ENCODE measurements at places on chromosomes 5 and 9.

DNA sequence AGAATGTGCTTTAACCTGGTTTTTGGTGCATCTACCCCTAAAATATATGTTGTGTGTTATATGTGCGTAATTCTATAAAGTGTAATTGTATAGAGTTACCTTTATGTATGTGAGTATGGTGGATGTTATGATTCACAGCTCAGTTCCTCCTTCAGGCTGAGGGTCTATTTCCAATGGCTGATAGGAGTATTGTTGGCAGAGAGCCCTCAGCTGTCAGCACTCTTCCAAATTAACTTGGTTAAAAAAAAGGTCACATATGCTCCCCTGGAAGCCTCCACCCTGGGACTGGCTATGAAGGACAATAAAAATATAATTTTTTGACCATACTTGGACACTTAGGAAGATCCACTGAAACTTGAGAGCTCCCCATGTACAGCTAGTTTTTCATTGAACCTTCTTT, 250.4 kb upstream of the CDH12 start:
- DNase-seq, result peak; percentile 77

- DNase-seq, result no peak
These were observed 39.2 kb upstream of the RAB3C start for GRCh38 chr5:58543723-58544122.

DNA sequence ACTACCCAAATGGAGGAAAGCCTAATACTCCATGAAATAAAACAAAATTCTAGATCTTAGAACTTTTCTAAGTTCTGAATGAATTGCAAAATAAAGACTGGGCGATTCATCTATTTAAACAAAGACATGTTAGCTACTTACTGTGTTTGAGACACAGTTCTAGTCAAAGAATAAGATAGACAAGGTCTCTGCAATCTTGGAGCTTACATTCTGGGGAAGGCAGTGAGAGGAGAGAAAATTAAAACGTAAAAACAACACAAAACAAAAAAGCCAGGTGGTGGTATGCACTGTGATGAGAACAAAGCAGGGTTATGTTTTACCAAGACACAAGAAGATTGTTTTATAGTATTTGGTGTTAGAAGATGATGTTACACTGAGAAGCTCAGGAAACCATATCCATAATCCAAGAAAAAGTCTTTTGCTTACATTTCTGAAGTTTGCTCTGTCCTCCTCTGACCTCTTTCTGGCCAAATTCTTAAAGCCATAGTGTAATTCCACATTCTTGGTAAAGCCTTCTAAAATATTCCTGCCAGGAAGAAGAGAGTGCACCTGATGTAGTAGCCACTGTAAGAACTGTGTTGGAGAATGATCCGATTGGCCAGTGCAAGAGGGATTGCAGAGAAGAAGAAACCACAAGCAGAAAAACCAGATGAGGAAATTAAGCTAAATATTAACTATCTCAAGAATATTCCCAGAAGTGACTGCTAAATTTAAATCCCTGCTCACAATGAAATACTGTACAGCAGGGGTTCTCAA, 218.4 kb downstream of the PCSK1 start:
- DNase-seq, result no peak

DNA sequence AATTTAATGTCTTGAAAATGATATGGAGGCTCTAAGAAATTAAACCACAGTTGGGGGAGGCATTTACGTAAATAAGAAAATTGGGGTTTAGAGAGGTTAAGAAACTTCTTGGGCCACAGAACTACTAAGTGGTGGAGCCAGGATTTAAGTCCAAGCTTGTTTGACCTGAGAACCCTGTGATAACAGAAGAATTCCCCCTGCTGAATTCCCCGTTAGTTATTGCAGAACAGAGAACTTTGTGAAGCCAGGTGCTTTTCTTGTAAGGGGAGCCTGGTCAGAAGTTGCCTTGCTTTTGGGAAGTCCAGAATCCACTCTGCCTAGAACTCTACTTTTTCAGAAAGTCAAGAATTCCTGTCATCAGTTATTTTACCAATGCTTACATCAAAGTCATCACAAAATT, 309.3 kb upstream of the SEMA6A start:
- no peak for DNase-seq

GRCh38 chr9:36278243-36278642, 20.0 kb upstream of the GNE start:
- no peak for DNase-seq

Measured in NCI-H1694 (cell line).